Activated T-helper 9 cell treated with anti-CD3 and anti-CD28 coated beads, Interleukin-2, amount 50 U/mL, for 16 hours (primary cell): ENCODE measurements at places on chromosomes 1 and 21.

- no peak for DNase-seq
Measured at GRCh38 chr1:23521588-23521987, 9.4 kb downstream of the E2F2 start.

- DNase-seq, result no peak
Measured at GRCh38 chr1:220748936-220749335, 814 bp downstream of the MTARC2 start.

GRCh38 chr1:6359216-6360116, 34.1 kb downstream of the ACOT7 start:
- peak; percentile 31 for DNase-seq

DNA sequence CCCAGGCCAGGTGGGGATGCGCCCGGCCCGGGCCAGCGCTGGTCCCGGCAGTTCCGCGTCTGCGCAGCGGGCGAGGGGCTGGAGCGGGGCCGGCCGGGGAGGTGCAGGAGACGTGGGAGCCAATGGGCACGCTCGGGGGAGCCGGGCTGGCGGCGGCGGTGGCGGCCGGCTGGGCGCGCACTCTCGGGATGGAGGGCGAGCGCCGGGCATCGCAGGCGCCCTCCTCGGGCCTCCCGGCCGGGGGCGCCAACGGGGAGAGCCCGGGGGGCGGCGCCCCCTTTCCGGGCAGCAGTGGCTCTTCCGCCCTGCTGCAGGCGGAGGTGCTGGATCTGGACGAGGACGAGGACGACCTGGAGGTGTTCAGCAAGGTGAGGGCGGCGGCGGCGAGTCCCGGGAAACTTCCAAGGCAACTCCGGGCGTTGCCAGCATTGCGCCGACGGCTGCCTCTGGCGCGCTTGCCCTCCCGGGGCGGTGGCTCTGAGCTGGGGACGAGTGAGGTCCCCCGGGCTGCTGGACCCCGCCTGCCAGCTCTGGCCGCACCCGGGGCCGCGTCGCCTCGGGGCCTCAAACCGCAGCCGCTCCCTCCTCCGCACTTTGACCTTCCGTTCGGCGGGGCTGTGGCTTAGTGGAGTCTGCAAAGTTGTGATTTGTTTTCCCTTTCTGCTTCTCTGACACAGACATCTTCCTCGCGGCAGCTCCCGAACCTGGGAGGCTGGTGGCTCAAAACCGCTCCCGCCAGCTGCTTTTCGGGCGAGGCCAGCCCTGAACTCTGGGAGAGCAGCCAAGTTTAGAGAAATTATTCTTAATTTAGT, at the start of gene SNX7:
TSS of gene SNX7 (plus strand) at position 178 of the 812 bp plus-strand sequence. CDS start at position 189, 11 bp downstream.
- DNase-seq, result no peak

GRCh38 chr1:201251411-201251810, 31.9 kb upstream of the PKP1 start:
- DNase-seq, result no peak

- no peak for DNase-seq
Measured at GRCh38 chr1:64675718-64676345, 69.0 kb upstream of the RAVER2 start.

- no peak for DNase-seq
Measured at GRCh38 chr1:234325878-234326496, 47.3 kb upstream of the COA6 start.
